PC-9 (cell line): ENCODE measurements at places on chromosomes 2 and 18.

- peaks cover 62% of the 10 kb centered on the region for H3K4me1 ChIP-seq
- no peaks in the 10 kb centered on the region for H3K36me3 ChIP-seq
- H3K27ac ChIP-seq, result peak overlapping the region; percentile 100
- H3K27me3 ChIP-seq, result no peaks in the 10 kb centered on the region
These were observed 175.2 kb downstream of the TGIF1 start for GRCh38 chr18:3624935-3625741.

- H3K27me3 ChIP-seq, result no peaks in the 10 kb centered on the region
- H3K27ac ChIP-seq, result no peak overlapping the region
- H3K36me3 ChIP-seq, result no peaks in the 10 kb centered on the region
- H3K4me3 ChIP-seq, result no peak overlapping the region
- no peak for DNase-seq
These were observed 264.7 kb downstream of the TCF4 start for GRCh38 chr18:55323051-55323994.

- H3K36me3 ChIP-seq, result no peaks in the 10 kb centered on the region
- H3K4me3 ChIP-seq, result no peak overlapping the region
- H3K27ac ChIP-seq, result no peak overlapping the region
These were observed 115.7 kb downstream of the VIT start for GRCh38 chr2:36812196-36812595.

GRCh38 chr2:64934530-64934929, 54.7 kb upstream of the SLC1A4 start:
- H3K27me3 ChIP-seq, result peaks cover 30% of the 10 kb centered on the region
- H3K4me3 ChIP-seq, result no peak overlapping the region
- no peaks in the 10 kb centered on the region for H3K36me3 ChIP-seq
- no peaks in the 10 kb centered on the region for H3K4me1 ChIP-seq
- no peak for DNase-seq

DNA sequence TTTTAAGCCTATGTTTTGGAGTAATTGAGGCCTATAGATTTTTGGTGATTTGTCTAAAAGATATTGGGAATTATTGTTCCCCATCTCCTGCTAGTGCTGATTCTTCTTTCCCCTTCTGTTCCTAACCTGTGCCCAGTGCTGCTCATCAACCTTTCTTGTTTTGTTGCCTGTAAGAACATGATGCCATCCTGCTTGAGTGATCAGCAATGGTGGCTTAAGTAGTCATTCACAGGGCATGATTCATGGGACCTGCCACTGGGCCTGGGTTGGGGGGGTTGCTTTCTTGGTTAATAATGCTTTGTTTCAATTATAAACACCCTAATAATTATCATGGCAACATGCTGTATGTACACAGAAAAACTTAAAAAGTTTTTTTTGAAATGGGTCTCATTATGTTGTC, 562.9 kb upstream of the SETBP1 start:
- no peaks in the 10 kb centered on the region for H3K27me3 ChIP-seq
- no peak overlapping the region for H3K4me3 ChIP-seq
- no peaks in the 10 kb centered on the region for H3K4me1 ChIP-seq
- no peak overlapping the region for H3K27ac ChIP-seq
- DNase-seq, result no peak
- H3K36me3 ChIP-seq, result no peaks in the 10 kb centered on the region

DNA sequence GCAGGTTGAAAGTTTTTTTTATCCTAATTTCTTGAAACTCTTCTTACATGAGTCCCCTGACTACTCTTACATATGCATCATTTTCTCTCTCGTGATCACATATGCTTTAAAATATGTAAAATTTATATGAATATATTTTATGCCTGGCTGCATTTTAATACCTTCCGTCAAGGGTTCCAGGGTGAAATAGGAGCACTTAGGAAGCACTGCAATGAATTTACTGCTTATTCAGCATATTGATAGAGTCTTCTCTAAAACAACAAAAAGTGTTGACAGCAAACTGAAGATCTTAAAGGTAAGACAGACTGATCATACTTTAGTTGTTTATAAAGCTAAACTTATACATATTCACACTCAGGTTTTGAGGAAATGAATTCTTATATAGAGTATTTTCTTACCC, 1191.6 kb upstream of the CRIM1 start:
- H3K4me3 ChIP-seq, result no peak overlapping the region
- H3K36me3 ChIP-seq, result no peaks in the 10 kb centered on the region
- H3K4me1 ChIP-seq, result no peaks in the 10 kb centered on the region
- H3K27me3 ChIP-seq, result no peaks in the 10 kb centered on the region

GRCh38 chr2:183214680-183215079, 90.4 kb downstream of the NUP35 start:
- H3K4me3 ChIP-seq, result no peak overlapping the region
- no peaks in the 10 kb centered on the region for H3K4me1 ChIP-seq
- H3K27me3 ChIP-seq, result no peaks in the 10 kb centered on the region
- no peak overlapping the region for H3K27ac ChIP-seq
- no peaks in the 10 kb centered on the region for H3K36me3 ChIP-seq
